Activated CD4-positive, alpha-beta T cell treated with anti-CD3 and anti-CD28 coated beads, Interleukin-2, amount 10 ng/mL, durations not matched to agents 7 days and 5 days (primary cell): ENCODE measurements at places on chromosomes 7 and 10. TPM values are rescaled to one million over a fixed set of nuclear protein-coding genes. Genes with fewer than 3 reads are reported as not detected.

Gene HOXA7
- total RNA-seq, result not detected

Gene ASB10
- not detected for total RNA-seq

Gene TDRD1
- total RNA-seq, result 0.04 TPM

- H3K4me1 ChIP-seq, result no peaks in the 10 kb centered on the region
- DNase-seq, result no peak
- H3K36me3 ChIP-seq, result no peaks in the 10 kb centered on the region
These were observed 81.5 kb downstream of the LYZL1 start for GRCh38 chr10:29370097-29371092.
